NCI-H1092 treated with DMSO at 0.1 percent for 48 hours (cell line): ENCODE measurements at places on chromosomes 7 and 10.

GRCh38 chr7:80779456-80779855, 139.4 kb downstream of the SEMA3C start:
- DNase-seq = no peak

- no peak for DNase-seq
Observed at GRCh38 chr7:3064067-3064466, 20.4 kb upstream of the CARD11 start.

DNA sequence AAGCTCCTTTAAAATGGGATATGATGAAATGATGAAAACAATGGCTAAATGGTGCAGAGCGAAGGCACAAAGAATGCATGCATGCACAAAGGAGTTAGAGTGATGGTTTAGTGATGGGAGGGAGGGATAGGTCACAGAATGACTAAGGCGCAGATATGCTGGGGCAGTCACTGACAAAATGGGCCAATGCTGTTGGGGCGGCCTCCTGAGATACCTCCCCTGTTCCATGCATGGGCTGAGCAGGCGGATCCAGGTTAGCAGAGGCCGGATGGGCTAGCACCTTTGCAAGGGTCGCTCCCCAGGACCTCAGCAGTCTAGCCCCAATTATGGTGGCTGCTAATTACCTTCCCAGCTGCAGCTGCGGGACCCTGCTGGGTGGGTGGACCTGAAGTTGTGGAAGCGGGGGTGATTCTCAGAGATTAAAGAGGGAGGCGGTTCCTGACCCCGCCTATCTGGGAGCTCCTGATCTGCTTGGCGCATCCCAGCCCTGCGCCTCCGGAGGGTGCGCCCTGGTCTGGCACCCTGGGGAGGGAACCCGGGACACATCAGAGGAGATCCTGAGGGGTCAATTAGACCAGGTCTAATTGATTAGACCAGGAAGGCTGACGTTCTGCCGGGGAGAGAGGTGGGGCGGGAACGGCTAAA, 175.0 kb downstream of the CYP26A1 start:
- DNase-seq = no peak

GRCh38 chr10:944034-944831, 12.7 kb upstream of the LARP4B start:
- DNase-seq = no peak

- no peak for DNase-seq
Observed at GRCh38 chr10:88209837-88210561, 346.6 kb downstream of the PTEN start.

DNA sequence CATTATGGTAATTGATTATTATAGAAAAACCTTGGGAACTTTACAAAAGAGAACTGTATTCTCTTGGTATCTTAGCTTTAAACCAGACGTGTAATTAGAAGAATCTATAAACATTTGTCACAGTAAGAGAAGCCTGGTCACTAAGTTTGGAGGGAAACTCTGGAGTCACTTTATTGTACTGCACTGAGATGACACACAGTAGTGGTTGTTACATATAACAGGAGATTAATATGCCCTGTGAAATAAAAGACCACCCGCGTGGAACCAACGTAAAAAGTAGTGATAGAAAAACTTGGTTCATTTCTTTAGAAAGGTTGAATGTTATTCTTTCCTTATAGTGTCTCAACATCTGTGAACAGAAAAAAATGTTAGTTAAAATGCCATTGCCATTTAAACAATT, 416.1 kb downstream of the MDFIC start:
- no peak for DNase-seq

GRCh38 chr10:62166331-62167131, 102.1 kb downstream of the RTKN2 start:
- no peak for DNase-seq

- DNase-seq = no peak
Observed at GRCh38 chr10:71421075-71421434, 24.3 kb downstream of the CDH23 start.

- DNase-seq = no peak
Observed at GRCh38 chr7:30168835-30169573, 34.2 kb downstream of the MTURN start.

GRCh38 chr10:96718304-96718990, 1.9 kb downstream of the PIK3AP1 start:
- DNase-seq = no peak

DNA sequence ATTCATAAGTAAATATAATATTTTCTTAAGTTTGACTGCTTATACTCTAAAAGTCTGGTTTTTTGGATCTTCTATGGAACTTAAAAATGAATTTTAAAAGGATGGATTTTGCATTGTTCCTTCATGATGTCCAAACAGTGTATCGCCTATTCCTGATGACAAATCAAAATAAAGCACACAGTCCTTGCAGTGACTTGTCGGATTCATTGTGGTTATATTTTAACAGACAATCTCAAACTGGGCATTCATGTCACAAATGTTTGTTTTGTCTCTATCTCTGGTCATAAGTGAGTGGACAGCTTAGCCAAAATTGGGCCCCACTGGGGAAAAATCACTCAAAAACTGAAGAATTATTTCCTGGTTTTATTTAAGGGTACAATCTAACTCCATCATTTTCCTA, 74.8 kb downstream of the LMBR1 start:
- no peak for DNase-seq

DNA sequence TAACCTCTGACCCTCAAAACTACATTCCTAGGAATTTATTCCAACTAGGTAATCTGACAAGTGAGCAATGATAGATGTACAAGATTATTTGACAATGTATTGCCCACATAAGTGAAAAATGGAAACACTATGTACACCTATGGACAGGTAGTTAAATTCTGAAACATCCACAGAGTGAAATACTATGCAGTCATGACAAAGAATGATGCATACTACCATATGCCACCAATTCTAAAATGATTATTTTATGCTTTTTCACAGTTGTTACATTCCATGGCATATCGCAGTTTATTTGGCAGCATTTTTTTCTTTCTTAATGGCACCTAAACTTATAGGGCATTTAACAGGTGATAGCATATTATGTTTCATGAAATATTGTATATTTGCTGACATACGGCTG, 20.1 kb upstream of the TNPO3 start:
- DNase-seq = no peak

DNA sequence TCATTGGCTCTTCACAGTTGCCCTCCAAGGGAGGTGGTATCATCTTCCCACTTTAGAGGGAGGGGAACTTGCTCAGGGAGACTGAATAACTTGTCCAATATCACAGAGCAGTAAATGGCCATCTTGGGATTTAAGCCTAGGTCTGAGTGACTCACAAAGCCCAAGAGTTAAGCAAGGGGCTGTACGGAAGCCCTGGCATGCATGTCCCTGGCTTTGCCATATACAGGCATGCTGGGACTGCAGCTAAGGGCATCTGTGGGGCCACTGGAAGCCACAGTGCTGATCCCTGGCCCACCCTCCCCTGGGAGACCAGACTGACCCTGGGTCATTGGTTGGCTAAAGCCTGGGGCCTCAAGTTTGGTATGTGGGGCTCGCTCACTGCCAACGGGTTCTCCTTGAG, 3.1 kb downstream of the VSIR start:
- DNase-seq = no peak

- DNase-seq = no peak
Observed at GRCh38 chr10:118732245-118733165, 22.3 kb downstream of the CACUL1 start.

- DNase-seq = no peak
Observed at GRCh38 chr7:158067219-158067930, 520.2 kb downstream of the PTPRN2 start.

DNA sequence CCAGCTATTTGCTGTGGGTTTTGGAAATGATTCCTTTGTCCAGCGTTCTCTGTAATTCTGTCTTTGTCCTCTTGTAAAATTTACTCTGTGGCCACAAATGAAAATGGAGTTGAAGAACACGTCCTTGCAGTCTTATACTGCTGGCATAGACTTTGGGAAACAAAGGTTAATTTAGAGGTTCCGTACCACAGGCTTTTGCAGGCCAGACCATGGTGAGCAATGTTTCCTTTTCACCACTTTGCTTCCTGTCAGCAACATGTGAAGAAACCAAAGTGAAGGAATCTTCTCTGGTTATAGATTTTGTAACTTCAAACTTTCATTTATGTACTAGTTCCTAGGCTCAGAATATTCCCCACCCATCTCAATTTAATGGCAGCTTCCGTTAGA, 488.5 kb downstream of the MDFIC start:
- no peak for DNase-seq
